ENCODE measurements at places on chromosomes 7 and 10.

GRCh38 chr7:44163591-44163990 is 22.5 kb upstream of the MYL7 start:
- no peak for DNase-seq

DNA sequence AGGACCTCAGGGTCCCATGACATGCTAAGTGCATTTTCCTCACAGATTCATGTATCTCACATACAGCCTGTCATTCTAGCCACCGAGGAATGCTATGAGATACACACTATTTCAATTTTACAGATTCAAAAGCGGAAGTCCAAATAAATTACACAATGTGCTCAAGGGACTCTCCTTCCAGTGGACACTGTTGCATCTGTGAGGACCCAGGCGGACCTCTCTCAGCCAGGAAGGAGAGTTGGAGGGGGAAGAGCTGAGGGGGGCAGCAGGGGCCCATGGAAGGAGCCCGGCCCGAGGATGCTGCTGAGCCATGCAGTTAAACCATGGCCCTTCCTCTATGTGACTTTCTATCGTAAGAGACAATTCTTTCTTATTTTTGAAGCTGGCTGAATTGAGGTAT is 93.6 kb downstream of the VOPP1 start:
- DNase-seq, result no peak

- no peak for DNase-seq
These were observed 130.1 kb downstream of the NEBL start for GRCh38 chr10:20767028-20767427.

GRCh38 chr10:103327906-103328305 is 23.0 kb downstream of the PCGF6 start:
- DNase-seq, result no peak

- DNase-seq, result no peak
These were observed 28.8 kb downstream of the CACUL1 start for GRCh38 chr10:118725886-118726500.
